ENCODE measurements at places on chromosomes 5 and 9.
A peak's percentile ranks its signal among the peaks of the same experiment; 100 is the strongest.

DNA sequence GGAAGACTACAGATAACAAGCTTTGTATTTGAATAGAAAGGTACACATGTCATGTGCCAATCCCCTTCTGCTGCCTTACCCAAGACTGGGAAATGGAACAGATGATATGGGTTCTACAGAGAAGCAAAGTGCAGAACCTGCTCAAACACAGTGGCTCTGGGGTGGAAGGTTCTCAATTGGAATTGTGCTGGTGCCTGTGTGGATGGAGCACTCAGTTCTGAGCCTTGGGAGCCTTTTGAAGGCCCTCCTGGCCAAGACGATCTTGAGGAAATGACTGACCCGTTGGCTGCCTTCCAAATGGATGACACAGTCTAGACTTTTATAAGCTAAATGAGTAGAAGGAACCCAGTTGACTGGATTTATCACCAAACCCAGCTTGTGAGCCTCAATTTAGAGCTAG lies 4.2 kb upstream of the PRSS3 start:
- DNase-seq = no peak

- DNase-seq = no peak
Observed at GRCh38 chr5:158780656-158781237, 319.0 kb downstream of the EBF1 start.

DNA sequence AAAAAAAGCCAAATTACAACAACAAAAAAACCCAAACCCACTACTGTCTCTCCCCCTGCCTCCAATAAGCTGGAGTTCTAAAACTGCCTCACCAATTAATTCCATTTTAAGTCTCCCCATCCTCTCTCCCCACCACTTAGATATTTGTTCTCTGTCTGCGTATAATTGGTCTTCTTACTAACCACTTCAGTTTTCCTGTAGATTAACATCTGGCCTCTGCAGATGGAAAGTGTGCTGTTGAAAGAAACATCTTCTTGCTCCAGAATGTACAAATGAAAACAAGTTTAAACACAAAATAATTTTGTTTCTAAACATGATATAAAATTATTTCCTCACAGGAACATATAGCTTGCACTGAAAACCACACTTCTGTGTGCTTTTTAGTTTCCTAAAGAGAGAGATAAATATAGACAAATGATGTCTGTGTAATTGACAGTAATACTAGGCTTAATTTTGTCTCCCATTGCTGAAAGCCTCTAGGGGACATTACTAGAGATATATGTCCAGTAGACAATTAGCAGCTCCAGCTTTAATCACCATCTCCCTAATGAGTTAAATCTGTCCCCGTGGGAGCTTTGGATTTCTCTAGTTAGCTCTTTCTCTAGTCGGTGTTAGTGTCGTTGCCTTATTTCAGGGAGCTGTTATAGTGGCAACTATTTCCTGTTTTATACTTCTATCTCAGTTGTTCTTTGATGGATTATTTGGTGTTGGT lies 164.0 kb downstream of the ARHGAP26 start:
- no peak for DNase-seq

DNA sequence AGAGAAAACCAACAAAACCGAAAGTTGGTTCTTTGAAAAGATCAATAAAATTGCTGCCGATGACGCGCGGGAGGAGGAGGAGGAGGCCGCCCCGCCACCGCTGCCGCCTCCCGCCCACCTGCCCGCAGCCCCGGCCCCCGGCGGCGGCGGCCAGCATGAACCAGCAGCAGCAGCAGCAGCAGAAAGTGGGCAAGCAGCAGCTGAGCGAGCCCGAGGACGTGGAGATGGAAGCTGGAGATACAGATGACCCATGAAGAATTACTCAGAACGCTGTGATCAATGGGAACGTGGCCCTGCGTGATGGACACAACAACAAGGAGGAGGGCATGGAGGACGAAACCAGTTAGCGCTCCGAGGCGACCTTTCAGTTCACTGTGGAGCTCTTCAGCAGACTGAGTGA lies 53.9 kb upstream of the EFNA5 start:
- DNase-seq = no peak

DNA sequence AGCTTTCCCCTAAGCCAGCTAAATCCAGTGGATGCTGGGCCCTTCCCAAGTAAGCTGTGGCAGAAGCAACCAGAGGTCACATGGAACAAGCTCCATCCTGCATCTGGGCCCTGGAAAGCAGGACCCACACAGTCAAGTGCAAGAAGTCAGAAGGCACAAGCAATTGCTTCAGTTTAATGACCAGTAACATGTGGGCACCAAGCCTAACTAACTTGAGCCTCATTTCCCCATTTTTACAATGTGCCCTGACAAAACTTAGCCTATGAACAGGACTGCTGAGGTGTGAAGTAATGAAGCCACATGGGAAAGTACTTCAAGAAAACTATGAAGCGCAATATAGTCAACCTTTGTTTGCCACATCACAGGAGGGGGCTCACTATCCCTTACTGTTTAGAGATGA lies 90.5 kb downstream of the TLE1 start:
- no peak for DNase-seq

- DNase-seq = no peak
Observed at GRCh38 chr5:138960145-138960692, 85.1 kb upstream of the LRRTM2 start.

- no peak for DNase-seq
Observed at GRCh38 chr9:17653947-17654465, 75.1 kb downstream of the SH3GL2 start.

- DNase-seq = no peak
Observed at GRCh38 chr5:116703941-116704340, 129.3 kb upstream of the SEMA6A start.

DNA sequence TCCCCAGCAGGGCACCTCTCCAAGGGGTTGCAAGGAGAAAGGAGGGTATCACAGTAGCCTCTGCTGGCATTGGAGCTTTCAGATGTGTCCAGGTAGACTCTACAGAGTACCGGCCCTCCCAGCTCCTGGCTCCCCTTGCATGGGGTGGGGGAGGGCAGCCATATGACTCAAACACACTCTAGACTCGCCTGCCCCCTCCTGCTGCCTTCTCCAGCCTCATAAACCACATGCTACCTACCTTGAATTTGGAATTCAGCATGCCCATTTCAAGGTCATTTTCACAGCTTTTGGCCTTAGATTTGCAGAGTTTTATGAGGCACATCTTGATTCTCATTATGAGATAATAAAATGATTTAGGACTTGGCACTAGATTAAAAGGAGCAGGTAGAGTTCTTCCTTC lies 32.8 kb upstream of the SMIM32 start:
- no peak for DNase-seq

DNA sequence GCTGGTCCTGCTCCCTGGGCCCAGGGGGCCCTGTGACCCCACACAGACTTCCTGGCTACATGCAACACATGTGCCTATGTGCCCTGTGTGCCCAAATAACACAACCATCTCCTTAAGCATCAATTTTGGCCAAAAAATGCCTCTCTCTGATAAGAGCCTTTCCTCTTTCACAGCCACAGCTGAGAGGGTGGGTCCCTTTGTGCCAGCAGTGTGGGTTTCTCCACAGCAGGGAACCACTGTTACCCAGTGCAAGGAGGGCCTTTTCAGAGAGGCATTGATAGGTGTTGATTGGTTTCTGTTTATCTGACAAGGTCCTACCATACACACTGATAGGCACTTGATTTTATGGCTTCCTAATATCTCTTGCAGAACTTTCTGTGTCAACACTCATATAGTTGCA lies 42.7 kb downstream of the SYK start:
- no peak for DNase-seq

DNA sequence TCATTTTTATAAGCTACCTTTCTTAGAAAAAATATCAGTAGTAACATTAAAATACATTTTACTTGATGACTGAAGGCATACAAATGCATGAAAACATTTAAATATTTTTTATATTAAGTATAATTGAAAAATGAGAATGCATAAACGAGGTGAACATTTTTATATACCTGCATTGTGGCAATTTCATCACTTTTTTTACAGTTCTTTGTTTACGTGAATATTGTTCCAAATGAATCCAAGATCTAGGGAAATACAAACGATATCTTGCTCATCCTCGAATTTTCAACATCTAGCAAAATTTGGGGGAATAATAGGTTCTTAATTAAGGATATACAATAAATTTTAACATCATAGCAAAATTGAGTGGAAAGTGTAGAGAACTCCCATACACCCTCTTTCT lies 45.5 kb upstream of the ALDH1A1 start:
- no peak for DNase-seq

GRCh38 chr9:93325307-93326035 lies 126.0 kb upstream of the FAM120A start:
- no peak for DNase-seq

DNA sequence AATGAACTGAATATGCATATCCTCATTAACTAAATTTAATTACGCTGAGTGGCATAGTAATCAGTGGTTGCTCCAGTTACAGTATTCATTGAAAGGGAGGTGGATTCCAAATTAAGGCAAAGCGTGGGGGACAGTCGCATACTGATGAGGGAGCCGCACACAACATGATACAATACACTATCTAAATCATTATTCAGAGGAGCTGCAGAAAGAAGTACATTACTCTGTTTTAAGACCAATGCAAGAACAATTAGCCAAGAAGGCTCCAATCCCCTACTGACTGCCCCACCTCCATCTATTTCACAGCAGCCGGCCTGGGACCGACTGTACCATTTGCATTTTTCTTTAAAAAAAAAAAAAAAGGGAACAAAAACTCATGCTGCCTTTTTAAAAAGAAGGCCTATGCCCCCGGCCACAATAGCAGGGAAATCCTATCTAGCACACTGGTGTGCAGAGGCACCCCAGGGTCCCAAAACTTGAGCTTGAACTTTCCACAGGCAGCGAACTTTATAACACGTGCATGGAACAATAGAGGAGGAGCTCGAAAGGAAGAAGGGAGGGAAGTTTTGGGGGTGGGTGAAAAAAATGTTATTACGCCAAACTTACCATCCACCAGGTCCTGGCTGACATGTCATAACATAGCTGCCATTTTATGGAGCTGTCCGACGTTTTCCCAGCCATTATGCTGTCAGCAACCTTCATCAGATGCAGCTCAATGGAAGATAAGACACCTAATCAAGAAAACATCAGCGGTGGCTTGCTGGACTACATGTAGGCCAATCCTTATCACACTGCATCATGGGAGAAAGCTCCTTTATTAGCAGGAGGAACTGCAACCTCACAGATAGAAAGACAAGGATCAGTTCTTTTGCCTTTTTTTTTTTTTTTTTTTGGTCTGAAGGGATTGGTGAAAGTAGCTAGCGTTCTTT lies 161.6 kb downstream of the ZDHHC21 start:
- no peak for DNase-seq

- DNase-seq = no peak
Observed at GRCh38 chr5:145484158-145484557, 351.0 kb downstream of the PRELID2 start.

- DNase-seq = no peak
Observed at GRCh38 chr9:112377684-112378327, 2.1 kb upstream of the HSDL2 start.

DNA sequence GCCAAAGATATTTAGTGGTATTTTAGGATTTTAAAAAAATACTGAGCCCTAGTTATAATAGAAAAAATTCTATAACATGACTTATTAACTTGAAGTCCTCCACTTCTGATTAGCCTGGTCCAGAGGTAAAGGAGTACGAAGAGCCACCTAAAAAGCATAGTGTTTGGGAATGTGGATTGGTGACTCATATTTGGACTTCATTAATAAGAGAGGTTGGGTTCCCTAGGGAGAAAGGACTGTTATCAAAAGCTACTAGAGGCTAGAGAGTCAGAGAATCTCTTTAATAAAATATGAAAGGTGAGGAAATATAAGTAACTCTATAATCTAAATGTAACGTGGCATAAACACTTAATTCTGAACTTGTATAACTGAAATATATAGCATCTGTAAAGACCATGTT lies 180.7 kb upstream of the TARS1 start:
- no peak for DNase-seq

- DNase-seq = no peak
Observed at GRCh38 chr5:126199467-126199866, 223.7 kb upstream of the GRAMD2B start.

- DNase-seq = no peak
Observed at GRCh38 chr5:91126888-91127287, 256.2 kb downstream of the ARRDC3 start.

GRCh38 chr5:76403766-76404222 lies 709 bp downstream of the IQGAP2 start:
- DNase-seq = peak; percentile 76

DNA sequence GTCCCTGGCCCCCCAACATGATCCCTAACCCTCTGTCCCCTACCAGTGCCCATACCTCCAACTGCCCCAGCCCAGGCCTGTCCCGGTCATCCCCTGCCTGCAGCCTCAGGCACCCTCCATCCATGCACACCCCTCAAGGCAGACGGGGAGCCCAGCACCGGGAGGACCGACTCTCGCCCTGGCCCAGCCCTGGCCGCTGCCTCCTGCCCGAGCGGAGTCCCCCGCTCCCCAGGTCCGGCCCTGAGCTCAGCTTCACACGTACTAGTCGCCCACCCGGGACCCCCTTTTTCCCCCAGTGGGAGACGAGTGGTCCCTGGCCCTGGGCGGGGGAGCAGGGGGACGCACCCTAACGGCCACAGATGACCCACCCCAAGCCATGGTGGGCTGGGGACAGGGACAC lies 49.0 kb upstream of the UBAC1 start:
- DNase-seq = no peak

- no peak for DNase-seq
Observed at GRCh38 chr5:1268666-1269065, 26.2 kb downstream of the TERT start.

DNA sequence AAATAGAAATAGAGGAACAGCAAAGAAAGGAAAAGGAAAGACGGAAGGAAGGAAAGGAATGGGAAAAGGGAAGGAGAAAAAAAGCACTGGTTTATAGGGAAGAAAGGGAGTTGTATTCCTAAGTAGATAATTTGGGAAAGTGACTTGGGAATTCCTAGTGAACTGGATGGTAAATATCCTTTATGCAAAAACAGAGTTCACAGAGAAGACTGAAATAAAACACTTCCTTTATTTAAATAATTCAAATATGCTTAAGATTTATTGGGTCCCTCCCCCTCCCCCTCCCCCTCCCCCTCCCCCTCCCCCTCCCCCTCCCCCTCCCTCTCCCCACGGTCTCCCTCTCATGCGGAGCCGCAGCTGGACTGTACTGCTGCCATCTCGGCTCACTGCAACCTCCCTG lies 69.4 kb downstream of the PJA2 start:
- DNase-seq = no peak

DNA sequence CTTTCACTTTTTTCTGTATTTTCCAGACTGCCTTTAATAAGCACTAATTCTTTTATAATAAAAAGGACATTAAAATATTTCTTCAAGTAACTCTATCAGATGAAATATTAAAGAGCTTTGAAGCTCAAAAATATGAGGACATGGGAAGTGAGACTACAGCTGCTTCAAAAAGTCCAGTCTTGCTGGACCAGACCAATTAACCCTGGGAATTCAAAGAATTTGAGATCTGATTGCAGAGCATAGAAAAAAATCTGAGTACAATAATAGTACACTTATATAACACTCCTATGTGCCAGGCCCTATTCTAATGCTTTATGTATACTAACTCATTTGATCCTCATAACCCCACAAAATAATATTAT lies 9.8 kb downstream of the TMEM245 start:
- no peak for DNase-seq

GRCh38 chr9:4226331-4227250 lies 73.3 kb downstream of the GLIS3 start:
- DNase-seq = no peak

- DNase-seq = no peak
Observed at GRCh38 chr5:9348401-9348996, 197.4 kb downstream of the SEMA5A start.

All from iPS DF 19.7 (cell line).